HEK293T (cell line): ENCODE measurements at places on chromosomes 12 and 14.

GRCh38 chr14:24095271-24096068, 1.4 kb downstream of the PCK2 start:
- peak; percentile 25 for DNase-seq

- no peak for DNase-seq
These were observed 3.1 kb downstream of the HDAC7 start for GRCh38 chr12:47816403-47817271.

GRCh38 chr14:87323191-87323590, 669.8 kb downstream of the GALC start:
- no peak for DNase-seq

GRCh38 chr12:32600681-32601080, 78.4 kb upstream of the DNM1L start:
- no peak for DNase-seq

GRCh38 chr14:47044841-47045240, 393.3 kb upstream of the RPL10L start:
- DNase-seq = peak; percentile 2

DNA sequence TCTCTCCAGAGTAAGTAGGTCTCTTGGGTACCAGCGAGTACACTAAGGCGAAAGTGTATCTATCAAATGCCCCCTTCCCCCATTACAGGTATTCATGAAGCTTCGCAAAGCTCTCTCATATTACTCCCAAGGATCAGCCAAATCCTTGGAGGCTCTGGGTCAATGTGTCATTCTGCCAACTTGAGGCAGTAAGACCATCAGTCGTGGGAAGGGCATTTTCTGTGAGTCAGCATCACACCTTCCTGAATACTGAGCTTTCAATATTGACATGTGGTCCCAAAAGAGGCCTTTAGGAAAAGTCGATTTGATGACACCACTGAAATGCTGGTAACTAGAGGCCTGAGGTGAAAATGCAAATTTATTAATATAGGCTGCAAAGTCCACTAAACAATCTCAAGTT, 323.9 kb downstream of the LRIG3 start:
- no peak for DNase-seq

GRCh38 chr12:98067795-98068194, 447.6 kb upstream of the TMPO start:
- DNase-seq = no peak

DNA sequence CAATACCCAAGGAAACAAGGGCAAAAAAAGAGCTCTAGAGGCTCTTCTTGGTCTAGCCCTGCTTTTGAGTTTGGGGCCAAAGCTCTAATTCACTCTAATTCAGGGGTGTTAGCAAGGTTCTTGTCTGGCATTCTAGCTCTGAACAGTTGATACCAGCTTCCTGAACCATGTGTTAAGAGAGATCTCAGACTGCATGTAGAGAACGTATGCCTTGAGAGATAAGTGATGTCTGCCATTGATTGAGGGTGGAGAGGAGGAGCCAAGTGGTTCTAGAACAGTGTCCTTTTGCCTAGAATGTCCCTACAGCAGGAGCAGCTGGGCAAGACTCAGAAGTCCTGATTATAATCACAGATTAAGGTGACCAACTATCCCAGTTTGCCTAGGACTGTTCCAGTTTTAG, 18.2 kb upstream of the POC1B start:
- no peak for DNase-seq

DNA sequence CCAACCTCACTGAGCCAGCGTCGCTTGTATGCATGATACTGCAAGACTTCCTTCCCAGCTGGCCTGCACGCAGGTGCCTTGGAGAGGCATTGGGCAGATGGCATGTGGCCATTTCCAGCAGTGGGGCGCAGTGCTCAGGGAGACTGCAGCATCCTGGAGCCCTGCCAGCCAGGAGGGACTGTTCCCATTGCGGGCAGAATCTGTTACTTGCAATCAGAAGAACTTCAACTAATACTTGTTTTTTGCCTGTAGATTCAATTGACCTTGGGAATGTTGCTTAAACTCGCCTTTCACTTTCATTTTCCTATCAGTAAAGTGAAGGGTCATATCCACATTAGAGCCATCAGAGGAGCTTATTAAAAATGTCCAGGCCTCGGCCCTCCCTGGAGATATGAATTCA, 29.8 kb downstream of the ANKRD9 start:
- DNase-seq = no peak

DNA sequence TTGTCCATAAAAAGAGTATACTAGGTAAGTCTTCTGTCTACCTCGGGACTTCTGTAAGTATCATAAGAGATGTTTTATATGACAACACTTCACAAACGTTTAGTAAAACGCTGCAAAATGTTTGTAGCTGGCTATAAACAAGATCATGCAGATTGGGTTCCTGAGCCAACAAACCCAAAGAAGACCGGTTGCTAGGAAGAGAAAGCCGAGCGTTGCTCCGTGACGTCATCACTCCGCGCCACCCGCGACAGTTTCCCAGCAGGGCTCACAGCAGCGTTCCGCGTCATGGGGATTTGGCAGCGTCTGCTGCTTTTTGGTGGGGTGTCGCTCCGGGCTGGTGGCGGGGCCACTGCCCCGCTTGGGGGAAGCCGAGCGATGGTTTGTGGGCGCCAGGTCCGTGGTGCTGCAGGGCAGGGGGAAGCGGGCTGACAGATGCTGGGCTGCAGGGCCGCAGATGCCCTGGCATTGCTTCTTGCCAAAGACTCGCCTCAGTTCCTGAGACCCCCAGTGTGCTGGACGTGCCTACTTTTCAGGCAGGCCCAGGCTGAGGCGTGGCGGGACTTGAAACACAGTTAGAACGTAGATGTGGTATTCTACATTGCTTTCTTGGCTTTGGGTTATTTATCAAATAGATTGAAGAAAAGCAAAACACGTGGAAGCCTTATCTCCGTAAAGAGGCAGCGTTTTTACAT, at the start of gene NUBPL:
TSS of gene NUBPL (plus strand) at position 250 of the 692 bp plus-strand sequence. CDS start at position 286, 36 bp downstream.
- peak; percentile 93 for DNase-seq

- DNase-seq = no peak
These were observed 160.3 kb downstream of the ALX1 start for GRCh38 chr12:85440271-85440670.

- no peak for DNase-seq
These were observed 318.2 kb downstream of the TMEM117 start for GRCh38 chr12:44154128-44154527.

DNA sequence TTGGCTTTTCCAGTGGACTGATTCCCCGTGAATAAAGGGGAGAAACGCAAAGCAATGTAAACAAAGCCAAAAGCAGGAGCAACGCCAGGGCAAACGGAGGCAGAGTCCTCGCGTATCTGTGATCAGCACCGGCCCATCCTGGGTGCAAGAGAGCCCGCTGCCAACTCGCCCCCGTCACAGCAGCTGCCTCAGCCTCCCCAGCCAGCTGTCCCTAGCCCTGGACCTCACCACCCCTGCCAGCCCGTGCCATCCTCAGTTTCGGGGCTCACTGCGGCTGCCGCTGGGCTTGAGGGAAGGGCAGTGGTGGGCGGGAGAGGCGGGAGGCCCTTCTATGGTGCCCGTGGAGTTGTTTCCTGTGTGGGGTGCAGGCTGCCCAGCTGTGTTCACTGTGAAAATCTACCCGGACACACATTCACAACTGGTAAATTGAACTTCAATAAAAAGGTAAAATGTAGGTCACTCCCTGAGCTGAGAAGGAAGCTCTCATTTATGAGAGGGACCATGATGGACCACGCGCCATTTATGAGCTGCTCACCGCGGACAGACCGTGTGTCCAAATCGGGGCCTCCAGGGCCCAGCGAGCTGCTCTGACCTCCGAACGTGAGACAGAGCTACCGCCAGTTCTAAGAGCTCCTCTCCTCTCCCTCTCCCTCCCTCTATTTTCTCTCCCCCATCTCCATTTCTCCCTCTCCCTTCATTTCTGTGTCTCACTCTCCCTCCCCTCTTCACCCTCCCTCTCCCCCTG, 330.5 kb upstream of the SFSWAP start:
- no peak for DNase-seq

GRCh38 chr12:49885118-49885517, 18.6 kb downstream of the FAIM2 start:
- DNase-seq = no peak

- DNase-seq = peak; percentile 65
These were observed 22.3 kb downstream of the DCAF4 start for GRCh38 chr14:72948481-72949138.

GRCh38 chr12:64780531-64781279, 21.5 kb upstream of the GNS start:
- DNase-seq = peak; percentile 50

DNA sequence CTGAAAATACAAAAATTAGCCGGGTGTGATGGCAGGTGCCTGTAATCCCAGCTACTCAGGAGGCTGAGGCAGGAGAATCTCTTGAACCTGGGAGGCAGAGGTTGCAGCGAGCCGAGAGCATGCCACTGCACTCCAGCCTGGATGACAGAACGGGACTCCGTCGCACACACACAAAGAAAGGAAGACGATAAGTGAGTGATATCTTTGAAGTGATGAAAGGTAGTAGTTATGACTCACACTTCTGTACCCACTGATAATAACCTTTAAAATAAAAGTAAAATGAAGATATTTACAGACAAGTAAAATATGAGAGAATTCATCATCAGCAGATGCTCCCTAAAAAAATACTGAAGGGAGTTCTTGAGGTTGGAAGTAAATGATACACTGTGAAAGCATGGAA, 171.3 kb upstream of the CRY1 start:
- DNase-seq = no peak

- no peak for DNase-seq
These were observed 1.1 kb upstream of the SOAT2 start for GRCh38 chr12:53101931-53102781.

GRCh38 chr14:62097824-62098223, 335.6 kb downstream of the SNAPC1 start:
- DNase-seq = no peak

DNA sequence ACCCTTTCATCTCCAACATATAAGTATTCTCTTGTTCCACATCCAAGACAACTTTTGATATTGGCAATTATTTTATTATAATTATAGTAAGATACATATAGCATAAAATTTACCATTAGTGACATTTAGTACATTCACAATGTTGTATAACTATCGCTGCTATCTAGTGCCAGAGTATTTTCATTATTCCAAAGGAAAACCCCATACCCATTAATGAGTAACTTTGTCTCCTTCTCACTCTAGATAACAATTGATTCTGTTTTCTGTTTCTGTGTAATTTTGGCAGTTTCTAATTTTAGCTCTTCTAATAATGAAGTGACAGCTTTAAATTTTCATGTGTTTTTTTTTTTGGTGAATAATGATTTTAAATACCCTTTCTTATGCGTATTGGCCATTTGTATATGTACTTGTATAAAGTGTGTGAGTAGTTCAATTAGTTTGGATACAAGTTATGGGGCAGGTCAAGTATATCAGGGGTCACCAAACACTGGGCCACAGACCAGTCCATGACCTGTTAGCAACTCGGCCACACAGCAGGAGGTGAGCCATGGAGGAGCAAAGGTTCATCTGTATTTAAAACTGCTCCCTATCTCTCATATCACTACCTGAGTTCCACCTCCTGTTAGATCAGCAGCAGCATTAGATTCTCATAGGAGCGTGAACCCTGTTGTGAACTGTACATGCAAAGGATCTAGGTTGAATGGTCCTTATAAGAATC, 97.2 kb upstream of the SYT1 start:
- no peak for DNase-seq

GRCh38 chr12:13099066-13099843, 4.2 kb downstream of the GSG1 start:
- no peak for DNase-seq

DNA sequence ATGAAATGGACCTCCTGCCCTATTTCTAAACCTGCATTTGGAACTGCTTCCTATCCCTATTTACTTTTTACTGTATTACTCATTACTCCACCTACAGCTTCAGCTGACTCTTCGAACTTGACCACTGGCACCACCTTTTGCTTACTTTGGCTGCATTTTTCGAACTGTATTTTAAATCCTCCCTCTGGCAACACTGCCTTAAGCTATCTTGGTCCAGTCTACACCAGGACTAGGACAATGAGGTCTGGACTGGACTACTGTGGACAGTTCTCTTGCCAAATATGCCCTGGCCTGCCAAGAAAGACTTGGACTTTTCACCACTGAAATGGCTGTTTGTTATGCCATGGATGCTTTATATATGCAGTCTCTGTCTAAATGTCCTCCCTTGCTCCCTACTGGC, 328.1 kb downstream of the BTG1 start:
- DNase-seq = no peak

DNA sequence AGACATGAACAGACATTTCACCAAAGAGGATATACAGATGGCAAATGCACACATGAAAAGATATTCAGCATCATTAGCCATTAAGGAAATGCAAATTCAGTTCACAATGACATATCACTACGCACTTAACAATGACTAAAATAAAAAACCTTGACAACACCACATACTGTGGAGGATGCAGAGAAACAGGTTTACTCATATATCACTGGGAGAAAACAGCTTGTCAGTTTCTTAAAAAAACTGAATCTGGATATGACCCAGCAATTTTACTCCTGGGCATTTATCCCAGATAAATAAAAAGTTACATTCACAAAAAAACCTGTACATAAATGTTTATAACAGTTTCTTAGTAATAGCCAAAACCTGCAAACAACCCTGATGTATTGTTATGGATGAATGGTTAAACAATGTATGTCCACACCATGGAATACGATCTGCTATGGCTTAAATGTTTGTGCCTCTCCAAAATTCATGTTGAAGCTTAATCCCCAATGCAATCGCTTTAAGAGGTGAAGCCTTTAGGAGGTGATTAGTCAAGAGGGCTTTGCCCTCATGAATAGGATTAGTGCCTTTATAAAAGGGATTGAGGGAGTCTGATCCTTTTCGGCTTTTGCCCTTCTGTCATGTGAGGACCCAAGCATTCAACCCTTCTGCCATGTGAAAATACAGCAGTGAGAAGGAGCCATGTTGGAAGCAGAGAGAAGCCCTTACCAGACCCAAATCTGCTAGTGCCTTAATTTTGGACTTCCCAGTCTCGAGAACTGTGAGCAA, 36.0 kb upstream of the PPP4R3A start:
- no peak for DNase-seq

DNA sequence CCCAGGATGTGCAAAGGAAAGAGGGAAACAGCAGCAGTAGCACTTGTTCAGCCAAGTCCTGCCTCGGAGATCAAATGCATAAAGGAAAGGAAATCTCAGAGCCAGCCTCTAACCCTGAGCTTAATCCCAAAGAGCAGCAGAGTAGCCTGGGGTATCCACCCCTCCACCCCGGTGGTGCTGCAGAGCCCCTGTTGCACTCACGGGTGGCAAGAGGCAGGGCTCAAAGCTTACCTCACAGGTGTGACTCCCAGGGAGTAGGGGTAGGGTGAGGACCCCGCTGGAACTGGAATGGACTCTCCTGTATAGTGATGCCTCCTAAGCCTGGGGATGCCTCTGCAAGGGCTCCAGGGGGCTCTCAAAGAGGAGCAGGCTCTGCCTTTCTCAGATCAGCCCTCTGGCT, 211.1 kb downstream of the CACNA1C start:
- no peak for DNase-seq

GRCh38 chr14:104090071-104090748, 4.7 kb downstream of the ASPG start:
- no peak for DNase-seq

DNA sequence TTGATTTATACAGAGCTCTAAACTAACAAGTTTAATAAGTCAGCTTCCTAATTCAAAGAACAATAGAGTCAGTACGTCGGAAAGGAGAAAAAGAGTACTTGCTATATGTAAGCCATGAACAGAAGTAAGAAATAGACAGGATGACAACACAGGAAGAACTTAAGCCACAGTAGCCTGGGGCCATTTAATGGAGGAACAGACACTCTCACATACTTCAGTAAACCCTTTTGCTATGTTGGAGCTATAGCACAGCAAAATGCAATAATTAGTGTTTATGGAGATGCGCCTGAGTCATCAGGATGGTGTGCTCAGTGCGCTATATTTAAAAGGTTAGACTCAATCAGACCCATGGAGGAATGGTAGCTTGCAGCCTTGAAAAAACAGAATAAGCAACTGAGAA, 61.0 kb downstream of the SRGAP1 start:
- DNase-seq = no peak

- no peak for DNase-seq
These were observed 508.2 kb upstream of the ATP2B1 start for GRCh38 chr12:90216815-90217214.
